CD8-positive, alpha-beta memory T cell (primary cell): ENCODE measurements at places on chromosomes 11 and 22. TPM values are rescaled to one million over a fixed set of nuclear protein-coding genes. Genes with fewer than 3 reads are reported as not detected.

RANGAP1 gene
- 170 TPM for total RNA-seq

FJX1 gene
- total RNA-seq: 0.26 TPM

HORMAD2 gene
- not detected for total RNA-seq

C11orf65 gene
- 0.64 TPM for total RNA-seq

PYGM gene
- 2.2 TPM for total RNA-seq

KIRREL3 gene
- total RNA-seq: not detected

P2RY2 gene
- total RNA-seq: not detected

MYOD1 gene
- total RNA-seq: not detected

RBM4 gene
- total RNA-seq: 115 TPM

OR52A1 gene
- not detected for total RNA-seq

CCND1 gene
- total RNA-seq: 2.8 TPM

KCTD14 gene
- 0.20 TPM for total RNA-seq

LRRC74B gene
- not detected for total RNA-seq

CREB3L1 gene
- not detected for total RNA-seq

KREMEN1 gene
- 0.16 TPM for total RNA-seq

MCHR1 gene
- total RNA-seq: not detected
